ENCODE measurements at places on chromosomes 16 and 17.
A peak's percentile ranks its signal among the peaks of the same experiment; 100 is the strongest.

- no peak for DNase-seq
Measured at GRCh38 chr17:49259663-49260010, 29.1 kb upstream of the PHOSPHO1 start.

GRCh38 chr17:27354491-27355081 lies 60.7 kb downstream of the WSB1 start:
- no peak for DNase-seq

DNA sequence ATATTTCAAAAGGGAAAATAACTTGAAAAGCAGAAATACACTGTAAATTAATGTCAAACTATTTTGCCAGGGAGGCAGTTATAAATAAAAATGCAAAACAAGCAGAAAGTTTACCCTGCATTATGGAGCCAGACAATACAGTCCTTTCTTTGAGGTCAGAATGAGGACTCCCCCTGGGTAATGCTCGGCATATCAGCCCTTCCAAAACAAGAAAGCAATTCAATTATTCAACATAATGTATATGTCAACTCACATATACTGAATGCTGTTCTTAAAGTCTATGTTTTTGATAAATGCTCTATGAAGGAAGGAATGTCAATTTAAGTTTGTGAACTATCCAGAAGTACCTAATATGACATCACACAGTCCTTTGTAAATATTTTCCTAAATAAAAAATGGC lies 72.4 kb downstream of the TTC19 start:
- DNase-seq: no peak

DNA sequence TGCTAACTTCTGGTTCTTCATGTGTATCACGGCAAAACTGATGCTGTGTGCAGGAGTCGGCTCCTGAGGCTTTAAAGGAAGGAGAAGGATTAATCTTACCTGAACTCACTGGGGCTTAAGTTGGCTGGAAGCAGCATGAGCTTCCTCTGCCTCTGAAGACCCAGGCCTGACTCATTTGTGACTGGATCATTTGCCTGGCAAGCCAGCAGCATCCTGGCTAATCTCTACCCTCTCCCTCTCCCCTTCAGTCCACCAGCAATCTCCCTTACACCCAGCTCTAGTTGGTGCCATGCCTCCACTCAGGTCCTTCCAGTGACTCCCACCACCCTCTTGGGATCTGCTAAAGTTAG lies 150.3 kb downstream of the IRX3 start:
- DNase-seq: peak; percentile 87

GRCh38 chr16:8966817-8967131 lies 3.1 kb upstream of the USP7 start:
- DNase-seq: no peak

- no peak for DNase-seq
Measured at GRCh38 chr16:23410176-23410575, 42.8 kb downstream of the COG7 start.

DNA sequence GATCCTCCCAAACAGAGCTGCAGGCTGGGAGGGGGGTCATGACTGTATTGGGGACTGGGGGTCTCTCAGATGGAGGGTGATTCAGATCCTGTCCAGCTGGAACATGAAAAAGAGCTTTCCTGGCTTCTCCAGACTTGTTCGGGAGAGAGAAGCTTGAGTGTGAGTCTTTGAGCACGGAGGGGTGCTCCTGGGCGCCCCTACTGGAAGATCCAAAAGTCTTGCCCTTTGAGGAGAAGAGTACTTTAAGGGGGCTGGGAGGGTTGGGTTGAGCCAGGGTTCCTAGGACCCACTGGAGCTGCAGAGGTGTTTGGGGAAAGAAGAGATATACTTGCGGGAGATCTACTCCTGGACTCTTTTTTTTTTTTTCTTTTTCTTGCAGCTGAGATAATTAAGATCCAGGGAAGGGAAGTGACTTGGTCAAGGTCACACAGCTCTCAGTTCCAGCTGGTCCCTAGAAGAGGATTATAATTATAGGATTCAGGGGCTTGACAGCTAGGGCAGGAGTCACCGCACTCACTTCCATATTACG lies 8.4 kb downstream of the RARA start:
- peak; percentile 80 for DNase-seq

DNA sequence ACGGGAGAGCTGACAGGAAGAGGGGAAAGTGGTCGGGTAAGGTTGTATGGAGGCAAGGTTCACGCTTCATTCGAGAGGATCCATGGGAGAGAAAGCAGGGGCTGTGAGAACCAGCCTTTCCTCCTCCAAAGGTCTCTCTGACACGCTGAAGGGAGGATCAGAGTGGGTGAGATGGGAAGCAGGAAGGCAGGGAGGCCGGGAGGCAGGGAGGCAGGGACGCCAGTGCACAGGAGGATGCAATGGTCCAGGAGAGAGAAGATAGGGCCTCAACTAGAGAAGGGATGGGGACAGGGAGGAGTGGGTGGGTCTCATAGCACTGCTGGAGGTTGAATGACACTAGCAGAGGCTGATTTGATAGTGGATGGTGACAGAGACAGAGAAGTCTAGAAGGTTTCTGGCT lies 54.1 kb downstream of the PIMREG start:
- no peak for DNase-seq

DNA sequence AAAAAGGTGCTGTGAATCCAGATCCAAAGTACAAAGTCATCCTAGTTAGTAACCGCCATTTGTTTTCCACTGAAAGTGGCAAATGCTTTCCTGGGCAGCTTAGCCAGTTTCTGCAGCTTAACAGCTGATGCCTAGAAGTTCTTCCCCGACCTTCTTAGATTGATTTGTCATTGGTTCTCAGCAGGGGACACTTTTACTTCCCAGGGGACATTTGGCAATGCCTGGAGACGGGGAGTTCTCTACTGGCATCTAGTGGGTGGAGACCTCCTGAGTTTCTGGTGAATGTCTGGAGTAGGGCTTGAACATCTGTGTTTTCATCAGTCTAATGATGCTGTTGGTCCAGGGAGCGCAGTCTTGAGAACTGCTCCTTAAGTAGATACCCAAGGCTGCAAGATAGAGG lies 7.6 kb downstream of the DNAJA3 start:
- no peak for DNase-seq

DNA sequence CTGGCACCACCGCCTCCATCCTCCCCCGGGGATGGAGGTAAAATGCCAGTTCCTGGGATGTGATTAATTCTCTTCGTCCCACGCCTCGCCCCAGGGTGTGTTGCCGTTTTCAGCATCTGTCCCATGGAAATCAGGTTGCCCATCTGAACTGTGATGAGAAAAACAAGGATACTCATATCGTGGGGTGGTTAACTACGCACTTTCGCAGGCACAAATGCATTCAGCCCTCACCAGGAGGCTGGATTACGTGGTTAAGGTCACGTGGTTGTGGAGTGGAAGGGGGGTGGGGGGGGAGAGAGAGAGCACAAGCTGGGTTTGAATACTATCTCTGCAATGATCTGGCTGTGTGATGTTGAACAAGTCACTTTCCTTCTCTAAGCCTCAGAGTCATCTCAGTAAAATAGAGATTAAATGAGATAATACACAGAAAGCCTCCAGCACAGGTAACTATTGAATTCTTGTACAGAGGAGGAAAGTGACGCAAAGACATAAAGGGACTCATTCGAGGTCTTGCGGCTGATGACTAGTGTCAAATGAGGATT lies 74.7 kb downstream of the BMERB1 start:
- DNase-seq: no peak

- DNase-seq: no peak
Measured at GRCh38 chr16:81549547-81550431, 105.2 kb downstream of the CMIP start.

GRCh38 chr16:3235856-3236669 lies 1.1 kb upstream of the ZNF200 start:
- no peak for DNase-seq

DNA sequence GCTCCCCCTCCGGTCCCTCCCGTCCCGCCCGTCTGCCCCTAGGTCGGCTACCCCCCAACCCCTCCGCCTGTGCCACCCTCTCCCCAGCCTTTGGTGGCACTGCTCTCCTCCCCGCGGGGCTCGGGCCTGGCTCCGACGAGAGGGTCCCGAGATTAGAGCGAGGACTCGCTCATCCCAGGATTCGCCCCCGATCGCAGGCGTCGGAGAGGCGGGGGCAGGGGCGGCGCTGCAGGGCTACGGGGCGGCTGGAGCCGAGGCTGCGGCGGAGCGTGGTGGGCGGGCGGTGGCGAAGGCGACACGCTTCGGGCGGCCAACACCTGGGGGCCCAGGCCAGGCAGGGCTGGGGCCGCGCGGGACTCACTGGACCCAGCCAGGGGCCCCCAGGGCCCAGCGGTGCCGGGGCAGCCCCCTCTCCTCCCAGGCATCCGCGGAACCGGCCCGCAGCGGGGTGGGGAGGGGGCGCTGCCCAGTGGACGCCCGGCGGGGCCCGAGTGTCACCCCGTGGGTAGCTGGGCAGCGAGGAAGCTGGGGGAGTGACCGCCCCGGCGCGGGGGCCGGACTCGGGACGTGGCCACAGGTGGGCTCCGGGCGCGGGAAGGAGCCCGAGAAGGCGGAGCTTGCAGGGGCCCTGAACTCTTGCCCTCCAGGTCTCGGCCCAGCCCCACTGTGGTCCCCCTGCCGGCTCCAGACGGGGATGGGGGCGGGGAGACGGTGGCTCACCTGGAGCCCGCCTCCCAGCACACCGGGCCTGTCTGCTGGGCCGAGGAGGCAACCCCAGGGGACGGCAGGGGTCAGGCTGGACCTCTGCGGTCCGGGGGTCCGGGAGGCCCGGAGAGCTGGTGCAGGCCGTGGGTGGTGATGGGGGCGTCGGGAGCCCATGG lies 1.5 kb downstream of the MGAT5B start:
- no peak for DNase-seq

GRCh38 chr17:62093188-62094155 lies 28.4 kb upstream of the MED13 start:
- DNase-seq: peak; percentile 96

GRCh38 chr17:49901460-49902331 lies 53.8 kb upstream of the TAC4 start:
- DNase-seq: no peak

- peak; percentile 60 for DNase-seq
Measured at GRCh38 chr17:69609473-69610305, 195.2 kb downstream of the MAP2K6 start.

DNA sequence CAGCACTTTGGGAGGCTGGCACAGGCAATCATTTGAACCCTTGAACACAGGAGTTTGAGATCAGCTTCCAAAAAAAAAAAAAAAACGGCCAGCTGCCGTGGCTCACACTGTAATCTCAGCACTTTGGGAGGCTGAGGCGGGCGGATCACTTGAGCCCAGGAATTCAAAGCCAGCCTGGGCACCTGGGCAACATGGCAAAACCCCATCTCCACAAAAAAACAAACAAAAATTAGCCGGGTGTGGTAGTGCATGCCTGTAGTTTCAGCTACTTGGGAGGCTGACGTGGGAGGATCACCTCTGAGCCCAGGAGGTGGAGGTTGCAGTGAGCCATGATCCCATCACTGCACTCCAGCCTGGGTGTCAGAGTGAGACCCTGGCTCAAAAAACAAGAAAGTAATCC lies 39.0 kb downstream of the GRB2 start:
- no peak for DNase-seq

- DNase-seq: no peak
Measured at GRCh38 chr16:89261691-89262563, 44.4 kb downstream of the ZNF778 start.

DNA sequence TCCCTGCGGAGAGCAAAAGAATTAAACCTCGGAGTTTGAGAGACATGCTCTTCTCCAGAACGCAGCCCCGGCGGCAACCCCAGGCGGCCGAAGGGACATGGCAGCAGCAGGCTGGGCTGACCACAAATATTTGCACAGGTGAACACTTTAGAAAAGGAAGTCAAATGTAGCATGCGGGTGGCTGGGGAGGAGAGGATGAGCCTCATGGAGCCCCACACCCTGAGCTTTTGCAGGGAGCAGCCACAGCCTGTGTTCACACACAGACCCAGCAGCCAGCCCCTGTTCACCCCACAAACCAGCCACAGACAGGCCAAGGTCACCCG lies 17.8 kb downstream of the HS3ST6 start:
- no peak for DNase-seq

- no peak for DNase-seq
Measured at GRCh38 chr17:58307468-58308172, 21.0 kb downstream of the TSPOAP1 start.

DNA sequence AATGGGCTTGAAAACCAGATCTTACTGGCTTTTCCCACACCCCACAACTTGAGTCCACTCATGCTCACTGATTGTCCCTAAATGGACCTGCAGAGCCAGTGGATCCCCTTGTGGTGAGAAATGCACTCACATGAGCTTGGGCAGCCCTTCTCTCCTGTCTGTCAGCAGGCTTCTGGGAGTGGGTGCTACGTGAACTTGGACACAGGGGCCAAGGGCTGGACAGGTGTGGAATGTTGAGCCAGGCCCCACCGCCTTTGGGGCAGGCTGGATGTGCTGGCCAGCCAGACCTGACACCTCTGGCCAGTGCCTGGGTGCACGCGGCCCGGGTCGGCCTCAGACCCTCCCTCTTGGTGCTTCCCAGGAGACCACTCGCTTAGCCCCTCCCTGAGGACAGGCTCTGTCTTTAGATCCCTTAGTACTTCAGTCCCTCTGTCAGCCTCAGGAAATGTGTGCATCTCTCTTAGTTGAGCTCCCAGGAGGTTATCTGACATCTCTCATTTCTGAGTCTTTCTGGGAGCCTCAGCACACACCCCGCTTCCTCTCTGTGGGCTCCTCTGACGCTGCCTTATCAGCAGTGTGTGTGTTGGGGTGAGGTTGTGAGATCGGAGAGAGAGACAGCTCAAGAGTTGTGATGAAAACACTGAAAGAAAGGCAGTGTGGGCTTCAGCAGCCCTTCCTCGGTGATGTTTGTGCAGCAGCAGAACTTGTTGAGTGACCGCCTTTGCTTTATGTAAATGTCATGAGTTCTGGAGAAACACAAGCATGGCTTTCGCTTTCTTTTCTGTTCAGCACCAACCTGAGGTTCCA lies 117.0 kb downstream of the RAB11FIP4 start:
- DNase-seq: no peak

- DNase-seq: no peak
Measured at GRCh38 chr17:79609049-79609589, 1.7 kb downstream of the RBFOX3 start.

- no peak for DNase-seq
Measured at GRCh38 chr16:47029724-47030123, 56.2 kb upstream of the DNAJA2 start.

DNA sequence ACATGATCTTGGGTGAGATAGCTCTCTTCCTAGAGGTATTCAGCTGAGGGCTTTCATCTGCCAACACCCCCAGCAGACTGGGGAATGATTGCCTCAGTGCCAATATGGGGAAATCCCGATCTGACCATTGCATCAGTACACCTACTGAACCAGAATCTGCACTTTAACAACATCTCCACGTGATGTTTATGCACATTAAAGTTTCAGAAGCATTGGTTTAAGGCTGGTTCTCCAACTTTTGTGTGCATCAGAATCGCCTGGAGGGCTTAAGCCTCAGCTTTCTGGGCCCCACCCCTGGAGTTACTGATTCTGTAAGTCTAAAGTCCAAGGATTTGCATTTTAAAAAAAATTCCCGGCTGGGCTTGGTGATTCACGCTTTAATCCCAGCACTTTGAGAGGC lies 123.6 kb upstream of the MED13 start:
- no peak for DNase-seq
